ENCODE measurements at places on chromosomes 2 and 18.
A peak's percentile ranks its signal among the peaks of the same experiment; 100 is the strongest.

DNA sequence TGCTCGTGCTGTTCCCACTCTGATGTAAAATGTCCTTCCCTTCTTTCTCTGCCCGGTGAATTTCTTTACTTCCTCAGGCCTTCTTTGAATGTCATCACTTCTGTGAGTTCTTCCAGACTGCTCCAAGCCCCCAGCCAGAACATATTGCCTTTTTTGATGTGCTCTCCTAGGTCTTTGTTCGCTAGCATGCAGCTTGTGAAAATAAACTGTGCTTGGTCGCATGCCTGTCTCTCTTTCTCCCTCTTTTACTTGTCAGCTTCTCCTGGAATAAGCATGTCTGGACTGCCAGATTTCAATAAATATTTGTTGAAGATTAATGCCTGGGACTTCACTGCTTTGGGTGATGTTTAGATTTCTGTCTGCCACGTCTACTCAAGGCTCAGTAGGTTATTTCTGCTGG, 82.7 kb upstream of the ARHGAP28 start:
- no peak for DNase-seq

- DNase-seq = no peak
Measured at GRCh38 chr2:38650012-38650411, 15.9 kb upstream of the GALM start.

DNA sequence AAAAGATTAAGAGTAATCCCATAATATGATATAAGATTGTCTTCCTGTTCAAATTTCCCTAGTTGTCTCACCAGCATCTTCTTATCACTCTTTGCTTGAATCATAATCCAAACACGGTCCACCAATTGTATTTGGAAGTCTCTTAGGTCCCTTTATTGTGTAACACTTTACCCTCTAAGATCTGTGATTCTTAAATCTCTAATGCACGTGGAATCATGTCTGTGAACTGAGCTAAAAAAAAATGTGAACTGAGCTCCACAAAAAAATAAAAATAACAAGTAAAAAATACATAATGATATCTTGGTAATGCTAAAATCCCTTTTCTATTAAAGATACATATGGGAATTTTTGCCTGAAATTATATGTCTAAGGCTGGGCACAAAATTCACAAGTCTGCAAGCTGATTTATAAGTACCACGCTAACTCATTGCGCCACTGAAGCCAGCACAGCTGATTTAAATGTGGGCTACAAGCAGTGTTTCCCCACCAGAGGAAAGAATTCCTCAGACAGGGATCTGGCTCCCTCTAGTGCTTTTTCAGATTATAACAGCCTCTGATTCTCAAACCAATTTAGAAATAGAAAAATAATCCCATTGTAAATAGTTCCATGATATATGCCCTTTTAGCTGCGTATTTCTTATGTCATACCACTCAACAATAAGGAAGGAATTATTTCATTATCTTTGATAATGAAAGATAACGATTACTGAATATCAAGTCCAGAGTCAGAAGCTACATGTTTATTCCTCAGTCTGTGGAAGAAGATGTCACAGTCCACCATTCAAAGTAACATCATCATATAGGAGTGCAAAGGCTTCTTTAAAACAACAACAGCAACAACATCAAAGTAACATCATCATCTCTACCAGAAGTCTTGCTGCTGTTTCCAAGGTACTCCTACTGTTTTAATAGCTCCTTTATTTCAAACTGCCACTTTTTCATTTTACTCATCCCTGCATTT, 22.9 kb downstream of the RBM43 start:
- DNase-seq = peak; percentile 39

GRCh38 chr2:120473522-120474271, 127.8 kb downstream of the INHBB start:
- DNase-seq = no peak

DNA sequence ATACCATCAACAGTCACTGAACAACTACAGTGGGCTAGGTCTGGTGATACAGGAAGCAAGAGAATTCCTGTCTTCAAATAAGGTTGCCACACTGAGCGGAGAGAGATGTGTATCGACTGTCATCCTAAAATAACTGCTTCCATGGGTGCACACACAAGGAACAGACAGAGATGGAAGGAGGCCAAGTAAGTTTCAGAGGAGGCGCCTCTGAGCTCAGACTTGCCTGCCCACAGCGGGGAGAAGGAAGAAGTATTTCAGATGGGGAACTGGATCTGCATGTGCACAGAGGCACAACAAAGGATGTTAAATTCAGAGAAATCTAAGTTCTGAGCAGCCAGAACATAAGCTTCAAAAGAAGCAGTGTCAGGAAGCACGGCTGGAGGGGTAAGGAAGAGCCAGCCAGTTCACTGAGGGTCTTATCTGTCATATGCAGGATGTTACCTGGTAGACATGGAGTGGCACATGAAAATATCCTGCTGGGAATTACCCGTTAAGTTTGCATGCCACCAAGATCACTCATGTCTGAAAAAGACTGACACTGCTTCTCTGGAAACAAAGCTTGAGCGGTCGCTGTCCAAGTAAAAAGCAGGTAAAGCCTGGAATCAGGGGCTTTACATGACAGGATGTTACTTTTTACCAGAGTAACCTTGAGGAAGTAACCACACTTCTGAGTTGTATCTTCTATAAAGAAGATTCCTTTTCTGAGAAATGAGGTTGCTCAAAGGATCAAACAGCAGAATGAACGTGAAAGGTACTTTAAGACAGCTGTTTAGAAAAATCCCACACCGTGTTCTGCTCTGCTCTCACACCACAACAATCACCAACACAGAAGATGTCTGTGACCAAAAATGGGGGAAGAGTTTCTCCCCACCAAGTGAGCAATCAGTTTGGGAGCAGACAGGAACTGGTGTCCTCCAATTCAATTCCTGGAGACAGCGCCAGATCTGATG, 260.2 kb downstream of the NBAS start:
- no peak for DNase-seq

DNA sequence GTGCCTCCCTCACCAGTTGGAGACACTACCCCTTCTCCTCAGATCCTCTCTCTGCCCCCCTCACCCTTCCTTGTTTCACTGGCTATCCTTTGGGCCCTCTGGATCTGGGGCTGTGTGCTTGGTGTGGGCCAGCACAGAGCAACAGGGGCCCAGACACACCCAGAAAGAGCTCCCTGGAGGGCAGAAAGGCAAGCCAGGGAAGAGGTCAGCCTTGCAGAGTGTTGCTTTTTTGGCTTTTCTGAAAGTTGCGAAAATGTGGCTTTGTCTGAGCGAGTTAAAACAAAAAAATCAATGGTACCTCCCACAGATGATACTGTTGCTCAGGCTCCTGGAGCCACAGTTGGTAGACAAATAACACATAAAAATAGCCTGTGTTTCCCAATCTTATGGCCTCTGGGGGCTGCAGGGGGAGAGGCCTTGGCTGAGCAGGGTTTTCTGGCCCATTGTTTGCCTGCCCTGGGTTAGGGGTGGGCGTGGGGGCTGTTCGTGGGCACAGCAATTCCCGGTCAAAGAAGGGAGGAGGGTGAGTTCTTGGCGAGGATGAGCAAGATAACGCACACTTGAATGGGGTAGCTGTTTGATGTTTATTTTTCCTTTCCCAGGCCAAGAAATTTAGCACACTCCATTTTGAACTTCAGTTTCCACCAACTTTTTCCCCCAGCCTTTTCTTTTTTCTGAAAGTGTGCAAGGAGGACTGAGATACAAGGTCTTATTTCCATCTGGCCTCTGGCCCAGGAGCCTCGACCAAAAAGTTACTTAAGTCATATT, 167.0 kb upstream of the HAAO start:
- DNase-seq = peak; percentile 62

Measured in NCI-H226 (cell line).